ENCODE measurements at places on chromosomes 4 and X.

GRCh38 chrX:110877326-110877725, 81.7 kb upstream of the CHRDL1 start:
- DNase-seq, result no peak

GRCh38 chr4:61714387-61714911, 514.3 kb downstream of the ADGRL3 start:
- DNase-seq, result no peak

GRCh38 chr4:24742773-24743172, 52.6 kb upstream of the SOD3 start:
- DNase-seq, result no peak

DNA sequence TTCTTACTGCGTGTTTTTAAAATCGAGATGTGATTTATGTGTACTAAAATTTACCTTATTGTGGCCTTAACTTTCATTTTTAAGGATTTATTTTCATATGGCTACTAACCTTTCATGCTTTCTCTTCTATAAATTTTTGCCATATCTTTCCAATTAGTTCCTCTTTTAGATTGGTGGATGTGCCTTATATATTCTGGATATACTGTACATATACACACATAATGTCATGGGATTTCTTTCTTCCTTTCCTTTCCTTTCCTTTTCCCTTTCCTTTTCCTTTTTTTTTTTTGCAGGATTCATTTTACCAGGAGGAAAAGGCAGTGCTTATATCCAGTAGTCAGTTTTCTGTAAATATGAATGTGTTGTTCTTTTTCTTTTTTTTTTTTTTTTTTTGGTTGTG, 37.2 kb downstream of the FHIP1A start:
- DNase-seq, result no peak

DNA sequence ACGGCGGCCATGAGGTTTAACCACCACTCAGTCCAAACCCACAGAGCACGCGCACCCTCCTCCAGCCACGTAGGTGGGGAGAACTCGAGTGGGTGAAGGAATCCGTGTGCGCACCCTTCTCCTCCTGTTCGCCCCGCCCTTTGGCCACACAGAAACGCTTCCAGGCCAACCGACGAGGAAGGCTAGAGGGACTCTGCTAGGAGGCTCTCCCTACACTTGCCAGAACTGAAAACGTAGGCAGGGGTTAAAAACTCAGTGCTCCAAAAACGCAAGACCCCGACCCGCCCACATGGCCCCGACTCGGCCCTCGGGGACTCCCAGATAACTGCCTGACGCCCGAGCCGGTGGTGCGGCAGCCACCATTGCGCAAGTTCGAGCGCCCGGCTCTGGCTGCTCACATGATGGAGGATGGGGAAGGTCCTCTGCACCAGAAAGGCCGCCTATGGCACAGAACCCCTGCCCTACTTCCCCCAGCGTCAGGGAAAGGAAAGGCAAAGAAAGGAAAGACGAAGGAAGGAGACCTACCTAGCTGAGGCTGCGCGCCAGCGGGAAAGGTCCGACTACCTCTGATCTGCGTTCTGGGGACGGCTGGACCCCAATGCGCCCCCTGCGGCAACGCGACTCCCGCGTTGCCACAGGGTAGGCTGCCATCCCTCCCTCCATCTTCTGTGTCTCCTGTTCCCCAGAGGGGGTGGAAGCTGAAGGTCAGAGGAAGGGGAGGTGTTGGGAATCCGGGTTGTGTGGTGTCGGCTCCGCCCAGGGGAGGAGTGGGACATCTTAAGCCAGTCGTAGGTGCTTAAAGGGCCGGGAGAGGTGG, 201.9 kb upstream of the AGTR2 start:
- no peak for DNase-seq

DNA sequence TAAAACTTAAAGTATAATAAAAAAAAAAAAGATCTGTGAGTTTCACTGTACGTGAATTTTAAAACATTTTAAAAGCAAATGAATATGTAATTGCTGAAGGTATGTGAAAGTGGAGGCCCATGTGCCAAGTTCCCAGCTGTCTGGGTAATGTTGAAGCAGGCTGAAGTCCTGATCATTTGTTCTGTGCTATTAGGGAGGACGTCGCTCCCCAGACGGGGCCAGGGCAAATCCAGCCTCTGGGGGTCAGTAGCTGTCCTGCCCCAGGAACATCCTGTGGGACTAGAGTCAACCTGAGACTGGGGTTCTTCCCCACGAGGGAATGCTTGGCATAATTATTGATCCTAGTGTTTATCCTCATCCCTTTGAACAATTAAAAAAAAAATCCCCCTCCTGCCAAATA, 48.8 kb downstream of the PDE5A start:
- DNase-seq, result no peak

DNA sequence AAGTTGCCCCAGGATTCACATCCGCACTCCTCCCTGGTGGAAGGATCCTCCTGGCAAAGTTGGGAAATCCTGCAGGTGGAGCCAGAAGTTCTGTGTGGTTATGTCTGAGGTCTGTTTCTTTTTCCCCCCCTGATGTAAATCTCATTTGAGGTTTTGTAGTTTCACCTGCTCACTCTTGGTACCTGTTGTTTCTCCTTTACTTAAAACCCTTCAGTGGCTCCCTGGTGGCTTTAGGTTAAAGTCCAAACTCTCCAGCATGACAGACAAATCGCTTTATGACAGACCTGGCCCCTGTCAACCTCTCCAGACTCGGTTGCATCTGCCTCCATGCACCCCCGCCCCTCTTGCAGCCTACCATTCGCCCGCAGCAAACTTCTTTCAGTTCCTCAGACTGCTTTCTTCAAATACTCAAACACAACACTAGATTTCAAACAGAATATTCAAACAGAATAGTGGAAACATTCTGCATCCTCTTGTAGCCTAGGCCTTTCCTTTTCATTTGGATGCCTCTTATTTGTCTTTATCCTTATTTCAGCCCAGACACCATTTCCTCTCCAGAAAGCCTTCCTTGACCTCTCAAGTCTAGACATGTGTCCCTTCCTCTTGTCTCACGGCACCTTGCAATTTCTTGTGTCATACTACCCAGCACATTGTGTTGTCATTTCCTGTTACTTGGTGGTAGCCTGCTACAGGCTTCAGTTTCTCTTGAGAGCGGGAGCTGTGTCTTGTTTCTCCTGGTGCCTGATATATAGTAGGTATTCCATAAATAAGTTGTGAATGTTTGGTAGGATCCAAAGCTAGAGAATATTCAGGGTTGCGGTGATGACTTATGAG, 24.8 kb downstream of the IL13RA1 start:
- DNase-seq, result no peak

DNA sequence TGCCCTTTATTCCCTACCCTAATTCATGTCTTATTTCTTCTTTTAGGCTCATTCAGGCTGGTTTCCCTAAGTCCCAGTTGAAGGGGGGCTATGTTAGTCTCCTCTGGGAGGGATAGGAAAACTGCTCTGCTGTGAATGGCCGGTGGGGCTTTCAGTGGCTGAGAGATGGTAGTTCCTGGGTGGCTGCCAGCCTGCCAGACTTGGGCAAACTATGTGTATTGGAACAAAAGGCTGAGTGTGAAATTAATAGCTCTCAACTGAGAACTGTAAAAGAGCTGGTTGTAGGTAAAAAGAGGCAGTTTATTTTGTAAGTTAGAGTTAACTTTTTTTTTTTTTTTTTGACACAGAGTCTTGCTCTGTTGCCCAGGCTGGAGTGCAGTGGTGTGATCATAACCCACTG, 28.8 kb downstream of the ARHGAP10 start:
- DNase-seq, result no peak

GRCh38 chr4:2085496-2085901, 26.4 kb downstream of the NAT8L start:
- DNase-seq, result no peak

DNA sequence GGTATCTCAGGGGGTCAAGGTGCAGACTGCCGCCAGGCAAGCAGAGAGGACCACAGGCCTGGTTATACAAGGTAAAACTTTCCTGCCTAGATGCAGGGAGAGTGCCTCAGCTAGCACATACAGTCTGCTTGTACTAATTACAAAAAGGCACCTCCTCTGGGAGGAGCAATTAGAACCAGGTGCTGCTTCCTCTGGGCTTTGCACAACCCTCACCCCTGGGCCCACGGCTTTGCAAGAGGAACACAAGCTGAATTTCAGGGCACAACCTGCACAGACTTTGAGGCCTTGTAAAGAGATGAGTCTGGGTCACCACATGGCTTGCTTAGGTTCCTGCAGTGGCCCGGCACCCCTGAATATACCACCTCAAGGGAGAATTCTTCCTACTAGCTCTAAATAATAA, 9.2 kb upstream of the CITED1 start:
- DNase-seq, result no peak

- DNase-seq, result no peak
Observed at GRCh38 chr4:47349326-47349725, 114.2 kb downstream of the COMMD8 start.

- DNase-seq, result no peak
Observed at GRCh38 chr4:59180161-59180560, 2020.0 kb upstream of the ADGRL3 start.

- DNase-seq, result no peak
Observed at GRCh38 chr4:61866378-61867030, 666.4 kb downstream of the ADGRL3 start.

- no peak for DNase-seq
Observed at GRCh38 chrX:110006161-110006560, 3.2 kb downstream of the TMEM164 start.

GRCh38 chrX:124035657-124036056, 74.2 kb downstream of the STAG2 start:
- no peak for DNase-seq

- DNase-seq, result no peak
Observed at GRCh38 chrX:150360331-150360730, 2.8 kb upstream of the MAMLD1 start.

DNA sequence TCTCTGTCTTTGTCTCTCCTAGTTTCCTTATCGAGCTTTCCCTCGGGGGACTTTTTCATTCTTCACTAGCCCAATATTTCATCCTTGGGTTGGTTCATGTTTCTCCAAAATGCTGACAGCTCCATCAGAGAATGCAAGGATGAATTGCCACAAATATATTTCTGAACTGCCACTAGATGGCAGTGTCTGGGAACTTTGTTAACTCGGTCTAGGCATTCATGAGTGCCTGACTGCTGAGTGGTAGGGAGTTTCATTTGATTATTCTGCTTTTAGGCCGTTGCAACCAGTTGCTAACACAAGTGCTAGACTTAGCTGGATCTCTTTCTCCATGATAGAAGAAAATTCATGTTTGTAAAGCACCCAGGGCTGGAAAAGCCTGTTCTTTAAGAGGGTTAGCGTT, 73.5 kb upstream of the RAP2C start:
- peak; percentile 47 for DNase-seq

DNA sequence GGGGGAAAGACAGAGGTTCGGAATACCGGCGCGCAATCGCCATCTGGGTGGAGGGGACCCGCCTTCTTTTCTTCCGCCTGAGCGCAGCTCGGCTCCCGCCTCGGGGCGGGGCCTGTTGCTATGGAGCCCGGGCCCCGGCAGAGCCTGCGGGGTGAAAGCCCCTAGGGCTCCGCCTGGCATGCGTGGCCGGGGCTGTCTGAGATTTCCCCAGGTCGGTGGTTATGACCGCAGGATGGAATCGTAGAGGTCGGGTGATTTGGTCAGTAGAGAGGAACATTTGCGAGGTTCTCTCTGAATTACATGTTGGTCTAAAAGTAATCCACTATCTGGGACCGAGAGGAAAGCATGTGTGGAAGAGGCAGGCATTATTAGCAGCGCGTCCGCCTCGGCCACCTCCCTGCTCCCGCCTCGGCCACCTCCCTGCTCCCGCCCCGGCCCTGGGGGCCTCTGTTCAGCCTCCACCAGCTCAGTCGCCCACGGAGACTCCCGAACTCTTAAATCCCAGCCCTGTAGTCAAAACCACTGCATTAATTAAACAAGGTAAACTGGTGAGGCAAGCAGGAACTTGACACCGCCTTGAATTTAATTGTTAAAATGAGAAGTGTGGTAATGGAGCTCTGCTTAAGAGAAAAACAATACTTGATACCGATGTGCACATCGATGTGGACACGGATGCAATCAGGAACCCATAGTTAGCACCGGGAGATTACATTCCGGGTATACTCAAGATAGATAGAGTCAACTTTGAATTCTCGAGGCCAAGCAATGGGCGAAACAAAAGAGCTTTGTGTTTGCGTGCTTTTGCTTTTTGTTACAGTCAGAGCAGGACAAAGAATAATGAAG, 45.2 kb downstream of the TRIM2 start:
- peak; percentile 89 for DNase-seq

DNA sequence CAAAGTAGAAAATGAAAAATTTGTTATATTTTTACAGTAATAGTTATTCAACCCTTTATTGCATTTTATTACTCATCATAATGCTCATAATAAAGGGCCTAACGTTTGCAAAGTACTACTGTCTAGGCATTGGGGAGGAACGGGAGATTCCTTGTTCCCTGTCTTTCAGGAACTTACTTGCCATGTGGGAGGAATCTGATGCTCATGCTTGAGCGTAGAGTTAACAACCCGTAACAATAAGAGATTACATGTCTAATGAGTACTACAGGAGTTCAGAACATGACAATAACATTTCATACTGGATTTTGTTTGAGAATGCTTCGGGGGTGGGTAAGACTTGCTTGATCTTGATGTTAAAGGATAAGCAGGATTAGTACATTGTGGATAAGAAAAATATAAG, 2.9 kb downstream of the CCSER1 start:
- DNase-seq, result no peak

DNA sequence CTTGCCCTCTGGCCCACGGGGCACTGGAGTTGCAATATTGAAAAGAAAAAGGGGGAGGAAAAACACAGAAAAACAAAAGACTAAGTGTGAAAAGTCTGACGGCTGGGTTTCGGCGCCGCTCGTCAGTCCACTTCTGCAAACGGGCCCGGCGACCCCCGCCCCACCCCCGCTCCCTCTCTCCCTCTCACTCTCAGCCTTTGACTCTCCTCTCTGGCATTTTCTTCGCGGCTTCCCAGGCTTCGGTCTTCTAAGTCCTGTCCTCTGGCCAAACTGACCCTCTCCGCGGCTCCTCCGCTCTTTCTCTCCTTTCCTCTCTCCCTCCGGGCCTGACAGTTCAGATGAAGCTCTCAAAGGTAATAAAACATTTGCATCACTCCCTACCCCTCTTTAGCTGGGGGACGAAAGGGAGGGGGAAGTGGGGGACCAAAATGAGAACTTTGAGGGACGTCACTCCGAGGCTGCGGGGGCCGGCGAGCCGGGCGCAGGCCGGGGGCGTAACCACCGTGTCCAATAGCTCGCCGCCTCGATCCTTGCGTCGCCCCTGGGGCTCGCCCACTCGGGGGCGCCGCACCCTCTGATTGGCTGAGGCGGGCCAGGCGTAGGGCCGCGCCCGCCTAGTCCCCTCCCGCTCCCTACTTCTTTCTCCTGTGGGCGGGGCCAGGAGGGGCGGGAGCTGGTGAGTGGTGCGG, at the start of gene NKX6-1:
TSS of gene NKX6-1 (minus strand) at position 358 of the 689 bp plus-strand sequence. CDS start 1,064 bp downstream, outside the sequence.
- no peak for DNase-seq

- no peak for DNase-seq
Observed at GRCh38 chr4:171954650-171955049, 141.4 kb downstream of the GALNTL6 start.

GRCh38 chr4:24978291-24979075, 52.3 kb downstream of the LGI2 start:
- no peak for DNase-seq

Data from CD4-positive, alpha-beta T cell treated with Interleukin-10 for 1 hour (primary cell).